Stomach (tissue), 19 donors: ENCODE measurements at places on chromosomes 13 and 19. TPM values are rescaled to one million over a fixed set of nuclear protein-coding genes. Genes with fewer than 3 reads are reported as not detected.
A peak's percentile ranks its signal among the peaks of the same experiment; 100 is the strongest.

GRCh38 chr19:13963603-13964105 lies 11.3 kb downstream of the DCAF15 start:
- H3K36me3 ChIP-seq = peaks cover 100% of the 10 kb centered on the region
- peaks cover 4% of the 10 kb centered on the region for H3K4me1 ChIP-seq
- DNase-seq = no peak
- H3K27ac ChIP-seq = no peak overlapping the region
- no peak overlapping the region for H3K4me3 ChIP-seq

DNA sequence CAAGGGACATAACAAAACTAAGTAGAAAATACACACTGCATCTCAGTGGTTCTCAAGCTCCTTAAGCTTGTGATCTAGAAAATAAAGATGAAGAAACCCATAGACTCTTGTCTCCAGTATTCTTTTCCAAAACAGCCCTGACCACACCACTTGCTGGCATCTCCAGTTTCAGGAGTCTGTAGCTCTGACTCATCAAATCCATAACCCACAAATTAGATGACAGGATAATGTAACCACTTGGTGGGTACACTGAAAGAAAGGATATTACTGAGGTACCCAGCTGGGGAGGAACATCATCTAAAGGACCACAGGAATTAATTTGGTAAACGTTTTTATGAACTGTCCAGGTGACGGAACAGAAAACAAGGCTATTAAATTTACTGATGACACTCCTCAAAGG lies 214.7 kb downstream of the VWA8 start:
- DNase-seq = no peak
- no peak overlapping the region for H3K27ac ChIP-seq
- no peaks in the 10 kb centered on the region for H3K27me3 ChIP-seq
- no peaks in the 10 kb centered on the region for H3K4me1 ChIP-seq
- H3K4me3 ChIP-seq = no peak overlapping the region
- peaks cover 9% of the 10 kb centered on the region for H3K36me3 ChIP-seq

GRCh38 chr19:41928221-41928683 lies at the start of gene ERFL:
ERFL (minus strand) TSS chr19:41928449; CDS start chr19:41912919, 15,530 bp downstream.
- H3K27me3 ChIP-seq = peaks cover 13% of the 10 kb centered on the region
- peaks cover 20% of the 10 kb centered on the region for H3K4me1 ChIP-seq
- peak within 1 kb of the TSS; percentile 45 for H3K4me3 ChIP-seq

- no peaks in the 10 kb centered on the region for H3K36me3 ChIP-seq
- no peak overlapping the region for H3K27ac ChIP-seq
- DNase-seq = no peak
- H3K27me3 ChIP-seq = peaks cover 10% of the 10 kb centered on the region
- H3K4me3 ChIP-seq = no peak overlapping the region
Observed at GRCh38 chr13:111620586-111620985, 300.1 kb downstream of the TEX29 start.

DNA sequence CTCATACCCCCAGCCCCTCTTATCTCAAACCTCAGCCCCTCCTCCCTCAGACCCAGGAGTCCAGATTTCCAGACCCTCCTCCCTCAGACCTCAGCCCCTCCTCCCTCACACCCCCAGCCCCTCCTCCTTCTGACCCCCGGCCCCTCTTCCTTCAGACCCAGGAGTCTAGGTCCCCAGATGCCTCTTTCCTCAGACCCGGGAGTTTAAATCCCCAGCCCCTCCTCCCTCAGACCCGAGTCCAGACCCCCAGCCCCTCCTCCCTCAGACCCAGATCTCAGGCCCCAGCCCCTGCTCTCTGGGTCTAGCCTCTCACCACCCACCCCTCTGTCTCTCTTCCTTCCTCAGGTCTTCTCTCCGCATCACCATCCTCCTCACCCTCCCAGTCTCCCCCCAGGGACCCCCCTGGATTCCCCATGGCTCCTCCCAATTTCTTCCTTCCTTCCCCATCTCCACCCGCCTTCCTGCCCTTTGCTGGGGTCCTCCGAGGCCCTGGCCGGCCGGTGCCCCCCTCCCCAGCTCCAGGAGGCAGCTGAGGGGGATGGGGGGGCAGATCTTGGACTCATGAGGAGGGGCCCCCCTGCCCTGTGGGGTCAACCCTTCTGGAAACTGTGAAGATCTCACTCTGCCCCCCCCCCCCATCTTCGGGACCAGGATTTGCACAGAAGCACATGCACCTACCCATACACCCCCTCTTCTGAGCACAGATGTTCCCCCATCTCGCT lies 10.7 kb downstream of the BCL3 start:
- peaks cover 48% of the 10 kb centered on the region for H3K36me3 ChIP-seq
- no peak for DNase-seq
- H3K27me3 ChIP-seq = no peaks in the 10 kb centered on the region
- no peak overlapping the region for H3K27ac ChIP-seq
- no peak overlapping the region for H3K4me3 ChIP-seq

GRCh38 chr13:31824705-31825517 lies 85.6 kb downstream of the RXFP2 start:
- no peaks in the 10 kb centered on the region for H3K4me1 ChIP-seq
- H3K36me3 ChIP-seq = no peaks in the 10 kb centered on the region
- H3K27me3 ChIP-seq = no peaks in the 10 kb centered on the region
- no peak overlapping the region for H3K27ac ChIP-seq
- peak; percentile 47 for DNase-seq

- H3K4me1 ChIP-seq = peaks cover 37% of the 10 kb centered on the region
- H3K27ac ChIP-seq = no peak overlapping the region
- H3K27me3 ChIP-seq = peaks cover 35% of the 10 kb centered on the region
- H3K36me3 ChIP-seq = peaks cover 9% of the 10 kb centered on the region
- no peak for DNase-seq
- no peak overlapping the region for H3K4me3 ChIP-seq
Observed at GRCh38 chr19:17326595-17326966, 8.1 kb downstream of the ANO8 start.

DNA sequence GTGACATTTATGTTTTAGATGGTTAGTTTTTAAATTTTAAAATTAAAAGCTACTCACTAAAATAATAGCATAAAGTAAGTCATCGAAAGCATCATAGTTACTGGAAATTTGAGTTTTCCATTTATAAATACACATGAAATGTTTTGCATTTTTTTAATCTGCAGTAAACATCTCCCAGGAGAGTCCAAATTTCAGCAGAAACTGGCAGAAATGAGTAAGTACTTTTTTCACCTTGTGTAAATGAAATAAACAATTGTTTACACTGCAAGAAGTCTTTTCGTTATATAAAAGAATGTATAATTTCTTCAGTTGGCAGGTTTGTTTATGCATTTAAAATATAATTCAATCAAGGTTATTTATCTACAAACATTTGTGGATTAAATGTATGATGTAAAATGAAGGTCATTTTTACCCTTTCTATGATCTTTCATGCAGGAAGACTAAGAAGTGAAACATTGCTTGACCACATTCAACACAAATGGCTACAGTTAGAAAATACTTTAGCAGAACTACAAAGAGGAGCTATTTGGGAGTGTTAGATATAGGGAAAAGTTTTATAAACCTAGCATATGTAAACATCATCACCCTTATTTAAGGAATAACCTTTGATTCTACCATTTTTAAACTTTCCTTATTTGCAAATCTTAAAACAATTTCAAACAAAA lies 55.6 kb downstream of the RCBTB2 start:
- H3K27ac ChIP-seq = no peak overlapping the region
- H3K4me1 ChIP-seq = no peaks in the 10 kb centered on the region
- H3K4me3 ChIP-seq = no peak overlapping the region
- H3K27me3 ChIP-seq = no peaks in the 10 kb centered on the region

The ZNF135 gene
- total RNA-seq = 6.8 TPM

The ZNF559 gene
- 11.6 TPM for total RNA-seq

The ADAT3 gene
- 75.9 TPM for total RNA-seq

The PIP5K1C gene
- 36.8 TPM for total RNA-seq

The CLEC17A gene
- not detected for total RNA-seq

The MTUS2 gene
- total RNA-seq = 16.3 TPM

The ZSCAN4 gene
- total RNA-seq = not detected
